ENCODE measurements at places on chromosomes 12 and 14.

DNA sequence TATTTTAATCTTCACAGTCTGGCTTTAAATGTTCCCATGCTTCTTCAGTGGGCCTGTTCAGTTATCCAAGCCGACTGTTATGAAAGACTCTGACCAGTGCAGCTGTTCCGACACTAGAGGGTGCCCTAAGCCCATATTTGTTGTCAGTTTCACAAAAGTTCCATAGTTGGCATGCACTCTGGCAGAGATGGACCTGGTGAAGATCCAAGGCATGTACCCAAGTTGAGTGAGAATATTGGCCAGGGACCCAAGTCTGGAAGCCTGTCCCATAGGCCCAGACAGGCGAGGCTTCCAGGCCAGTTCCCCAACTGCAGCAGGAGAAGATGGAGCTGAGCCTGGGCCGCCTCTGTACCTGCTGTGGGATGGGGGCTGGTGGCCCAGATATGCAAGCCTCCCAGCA lies 27.4 kb upstream of the GUCY2C start:
- peak; percentile 85 for DNase-seq

GRCh38 chr12:101707131-101707782 lies 9.8 kb downstream of the CHPT1 start:
- no peak for DNase-seq

GRCh38 chr12:131075611-131076010 lies 121.9 kb downstream of the ADGRD1 start:
- no peak for DNase-seq

GRCh38 chr12:23618718-23619117 lies 330.8 kb downstream of the SOX5 start:
- no peak for DNase-seq

GRCh38 chr12:121202407-121203355 lies 7.2 kb upstream of the P2RX4 start:
- no peak for DNase-seq

DNA sequence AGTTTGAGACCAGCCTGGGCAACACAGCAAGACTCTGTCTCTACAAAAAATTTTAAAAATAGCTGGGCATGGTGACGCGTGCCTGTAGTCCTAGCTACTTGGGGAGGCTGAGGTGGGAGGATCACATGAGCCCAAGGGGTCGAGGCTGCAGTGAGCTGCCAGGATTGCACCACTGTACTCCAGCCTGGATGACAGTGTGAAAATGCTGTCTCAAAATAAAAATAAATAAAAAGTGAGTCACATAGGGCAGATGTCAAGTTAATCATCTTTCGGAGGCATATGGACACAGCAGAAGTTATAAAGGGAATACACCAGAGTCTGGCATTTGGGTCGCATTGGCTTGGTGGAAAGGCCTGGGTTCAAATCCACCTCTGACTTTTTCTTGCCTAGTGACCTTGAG lies 92.7 kb downstream of the PHETA1 start:
- no peak for DNase-seq

GRCh38 chr12:25744313-25744712 lies 191.2 kb upstream of the LMNTD1 start:
- no peak for DNase-seq

DNA sequence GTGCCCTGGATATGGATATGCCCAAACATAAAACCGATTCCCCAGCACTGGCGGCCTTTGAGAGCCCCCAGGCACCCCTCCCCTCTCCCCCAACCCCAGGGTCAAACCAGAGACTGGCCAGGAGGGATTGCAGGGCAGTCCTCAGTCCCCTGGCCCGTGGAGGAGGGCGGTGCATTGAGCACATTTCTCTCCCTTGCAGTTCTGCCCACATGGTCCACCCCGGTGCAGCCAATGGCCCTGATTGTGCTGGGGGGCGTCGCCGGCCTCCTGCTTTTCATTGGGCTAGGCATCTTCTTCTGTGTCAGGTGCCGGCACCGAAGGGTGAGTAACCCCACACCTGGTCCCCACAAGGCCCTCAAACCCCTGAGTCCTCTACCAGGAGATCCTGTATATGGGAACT lies 3.4 kb upstream of the GPR162 start:
- no peak for DNase-seq

- DNase-seq: no peak
Measured at GRCh38 chr14:33273978-33274377, 335.3 kb downstream of the NPAS3 start.

- DNase-seq: peak; percentile 24
Measured at GRCh38 chr12:28313631-28314030, 123.4 kb downstream of the CCDC91 start.

DNA sequence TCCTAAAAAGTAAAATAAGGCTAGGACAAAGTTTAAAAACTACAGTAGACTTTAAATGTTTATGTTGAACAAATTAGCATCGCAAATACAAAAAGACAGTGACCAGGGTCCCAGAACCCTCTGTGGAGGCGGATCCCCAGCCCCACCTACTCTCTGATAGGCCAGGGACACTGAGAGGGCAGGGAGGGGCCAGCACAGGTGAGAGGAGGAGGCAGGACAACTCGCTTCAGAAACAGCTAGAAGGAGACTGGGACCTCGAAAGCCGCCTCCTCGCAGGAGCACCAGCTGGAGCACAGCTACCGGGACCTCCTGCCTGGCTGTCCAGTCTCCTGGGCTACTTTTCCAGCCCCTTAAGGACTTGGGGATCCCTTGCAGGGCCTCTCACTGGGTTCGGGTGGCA lies 992 bp downstream of the DNAH10 start:
- DNase-seq: peak; percentile 66

GRCh38 chr12:49545815-49546214 lies 7.0 kb downstream of the KCNH3 start:
- DNase-seq: peak; percentile 32

- DNase-seq: no peak
Measured at GRCh38 chr14:96863327-96863985, 66.3 kb downstream of the VRK1 start.

DNA sequence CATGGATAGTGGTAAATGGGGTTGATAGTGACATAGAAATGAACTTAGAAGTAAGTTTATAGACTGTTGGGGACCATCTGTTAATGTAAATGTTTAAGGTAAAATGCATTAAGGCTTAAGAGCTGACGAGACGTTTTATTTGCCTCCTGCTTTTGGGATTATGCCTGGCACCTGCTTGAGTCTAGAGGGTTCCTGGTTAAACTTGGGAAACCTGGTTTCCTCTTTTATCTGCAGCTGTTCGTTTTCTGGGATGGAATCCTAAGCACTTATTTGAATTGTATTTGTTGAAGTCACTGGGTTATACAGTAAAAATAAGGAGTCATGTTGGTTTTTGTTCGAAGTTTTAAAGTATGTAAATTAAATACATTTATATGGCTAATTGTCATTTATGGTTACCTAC lies 914.7 kb downstream of the NRXN3 start:
- DNase-seq: no peak

DNA sequence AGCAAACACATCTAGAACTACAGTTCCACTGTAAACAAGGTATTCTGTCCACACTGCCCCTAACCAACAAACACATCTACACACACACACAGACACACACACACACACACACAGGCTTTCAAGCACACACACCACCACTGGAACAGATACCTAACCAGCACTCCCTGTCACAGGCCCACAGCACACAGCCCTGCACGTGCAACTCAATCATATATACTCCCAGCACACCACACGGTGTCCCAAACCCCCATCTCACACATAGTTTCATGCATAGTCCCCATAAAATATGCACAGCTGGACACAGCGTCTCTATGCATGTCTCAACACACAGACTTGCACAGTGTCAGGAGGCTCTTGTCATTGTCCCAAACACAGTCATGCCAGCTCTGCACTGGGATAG lies 27.6 kb downstream of the KRT8 start:
- DNase-seq: no peak

DNA sequence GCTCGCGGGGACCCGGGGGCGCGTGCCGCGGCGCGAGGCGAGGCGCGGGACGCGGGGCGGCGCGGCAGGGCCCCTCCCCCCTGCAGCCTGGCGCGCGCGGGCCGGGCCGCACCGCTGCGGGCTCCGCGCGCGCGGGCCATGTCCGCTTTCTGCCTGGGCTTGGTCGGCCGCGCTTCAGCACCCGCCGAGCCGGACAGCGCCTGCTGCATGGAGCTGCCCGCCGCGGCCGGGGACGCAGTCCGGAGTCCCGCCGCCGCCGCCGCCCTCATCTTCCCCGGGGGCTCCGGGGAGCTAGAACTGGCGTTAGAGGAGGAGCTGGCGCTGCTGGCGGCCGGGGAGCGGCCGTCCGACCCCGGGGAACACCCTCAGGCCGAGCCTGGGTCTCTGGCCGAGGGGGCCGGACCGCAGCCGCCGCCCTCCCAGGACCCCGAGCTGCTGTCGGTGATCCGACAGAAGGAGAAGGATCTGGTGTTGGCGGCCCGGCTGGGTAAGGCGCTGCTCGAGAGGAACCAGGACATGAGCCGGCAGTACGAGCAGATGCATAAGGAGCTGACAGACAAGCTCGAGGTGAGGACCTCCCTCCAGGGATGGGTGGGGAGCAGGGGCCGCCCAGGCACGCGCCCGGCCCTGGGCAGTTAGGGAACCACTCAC lies 820 bp downstream of the BICDL1 start:
- DNase-seq: peak; percentile 84

DNA sequence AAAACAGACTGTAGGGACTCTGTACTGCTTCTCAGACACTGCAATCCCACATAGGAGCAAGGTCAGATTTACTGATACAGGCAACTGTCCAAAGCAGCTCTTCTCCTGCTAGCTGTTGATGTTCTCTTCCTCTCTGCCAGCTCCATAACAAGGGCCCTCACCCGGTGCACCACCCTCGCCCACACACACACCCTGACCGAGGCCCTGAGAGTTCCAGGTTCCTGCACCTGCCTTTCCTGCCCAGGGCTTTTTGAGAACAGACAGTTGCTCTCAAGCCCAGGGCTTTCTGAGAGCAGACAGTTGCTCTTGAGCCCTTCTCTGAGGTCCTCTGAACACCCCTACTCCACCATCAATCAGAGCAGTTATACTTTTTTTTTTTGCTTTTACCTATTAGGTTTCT lies 233.8 kb upstream of the GARIN6 start:
- DNase-seq: no peak

- DNase-seq: peak; percentile 75
Measured at GRCh38 chr12:92574051-92574783, 128.6 kb upstream of the PLEKHG7 start.

GRCh38 chr14:92726135-92726932 lies 22.1 kb downstream of the LGMN start:
- DNase-seq: peak; percentile 82

DNA sequence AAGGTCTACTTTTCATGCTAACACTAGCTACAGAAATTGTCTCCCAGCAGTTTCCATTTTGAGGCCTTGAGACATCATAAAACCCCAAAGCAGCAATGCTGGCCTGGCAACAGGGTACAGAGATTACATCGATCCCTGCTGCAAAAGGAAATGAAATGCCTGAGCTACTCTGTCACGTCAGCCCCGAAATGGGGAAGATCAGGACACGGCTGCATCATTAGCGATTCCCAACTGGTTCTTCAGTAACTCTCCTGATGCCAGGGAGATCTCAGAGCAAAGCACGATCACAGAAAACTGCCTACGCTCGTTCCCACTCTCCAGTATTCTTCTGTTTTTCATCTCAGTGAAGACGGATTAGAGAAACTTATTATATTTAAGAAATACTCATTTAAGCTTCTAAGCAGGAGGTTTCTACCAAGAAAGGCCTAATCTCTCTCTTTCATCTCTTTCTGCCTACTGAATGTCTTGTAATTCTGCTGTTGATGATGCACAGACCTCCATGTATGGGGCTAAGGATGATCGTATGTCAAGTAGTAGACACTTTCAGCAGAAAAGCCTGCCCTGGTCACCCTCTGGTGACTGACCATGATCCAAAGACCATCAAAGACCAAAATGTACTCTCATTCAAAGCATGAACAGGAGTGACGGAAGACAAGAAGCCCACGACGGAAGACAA lies 168.5 kb downstream of the RIMBP2 start:
- no peak for DNase-seq

GRCh38 chr14:101470266-101470665 lies 91.0 kb upstream of the DIO3 start:
- DNase-seq: no peak

DNA sequence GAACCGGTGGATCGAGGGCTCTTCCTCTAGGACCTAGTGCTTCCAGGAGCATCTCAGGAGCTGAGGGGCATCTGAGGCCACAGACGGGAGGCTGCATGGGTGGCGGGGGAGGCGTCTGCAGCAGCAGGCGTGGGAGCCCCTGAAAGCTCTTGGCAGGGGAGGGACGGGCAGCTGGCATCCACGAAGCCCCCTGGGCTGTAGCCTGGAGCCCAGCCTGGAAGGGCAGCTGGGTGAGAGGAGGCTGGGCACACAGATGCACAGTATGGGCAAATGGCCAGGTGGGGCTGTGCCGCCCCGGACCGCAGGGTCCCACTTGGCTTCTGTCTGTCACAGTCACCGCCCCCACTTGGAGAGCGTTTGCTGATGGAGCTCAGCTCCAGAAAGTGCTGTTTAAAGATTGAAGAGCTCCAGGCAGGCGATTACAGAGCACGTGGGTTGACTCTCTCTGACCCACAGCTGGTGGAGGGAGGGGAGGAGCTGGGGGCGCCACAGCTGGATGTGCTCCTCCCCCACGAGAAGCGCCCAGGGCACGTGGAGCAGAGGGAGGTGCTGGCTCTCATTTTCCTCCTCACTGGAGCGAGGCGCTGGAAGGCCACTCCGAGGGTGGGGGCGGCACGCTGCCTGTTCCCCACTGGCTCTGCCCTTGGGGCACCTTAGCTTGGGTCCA lies 155.0 kb upstream of the C14orf180 start:
- no peak for DNase-seq

GRCh38 chr14:46369391-46369790 lies 282.2 kb downstream of the RPL10L start:
- no peak for DNase-seq

GRCh38 chr12:116535241-116535640 lies 23.9 kb upstream of the MAP1LC3B2 start:
- no peak for DNase-seq

DNA sequence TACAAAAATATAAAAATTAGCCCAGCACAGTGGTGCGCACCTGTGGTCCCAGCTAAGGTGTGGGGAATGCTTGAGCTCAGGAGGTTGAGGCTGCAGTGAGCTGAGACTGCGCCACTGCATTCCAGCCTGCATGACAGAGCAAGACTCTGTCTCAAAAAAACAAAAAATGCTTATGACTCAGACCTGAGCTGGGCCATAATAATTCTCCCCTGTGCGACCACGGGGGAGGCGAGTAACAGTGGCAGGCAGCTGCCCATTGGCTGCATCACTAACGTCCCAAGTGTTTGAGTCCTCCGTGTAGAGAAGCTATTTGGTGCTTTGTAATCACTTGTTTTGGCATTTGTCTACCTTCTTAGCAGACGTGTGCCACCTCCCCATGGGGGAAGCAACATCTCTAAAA lies 24.9 kb downstream of the PSMC1 start:
- DNase-seq: no peak
